PC-3 (cell line): ENCODE measurements at places on chromosomes 7 and 10. TPM values are rescaled to one million over a fixed set of nuclear protein-coding genes. Genes with fewer than 3 reads are reported as not detected.
A peak's percentile ranks its signal among the peaks of the same experiment; 100 is the strongest.

DNA sequence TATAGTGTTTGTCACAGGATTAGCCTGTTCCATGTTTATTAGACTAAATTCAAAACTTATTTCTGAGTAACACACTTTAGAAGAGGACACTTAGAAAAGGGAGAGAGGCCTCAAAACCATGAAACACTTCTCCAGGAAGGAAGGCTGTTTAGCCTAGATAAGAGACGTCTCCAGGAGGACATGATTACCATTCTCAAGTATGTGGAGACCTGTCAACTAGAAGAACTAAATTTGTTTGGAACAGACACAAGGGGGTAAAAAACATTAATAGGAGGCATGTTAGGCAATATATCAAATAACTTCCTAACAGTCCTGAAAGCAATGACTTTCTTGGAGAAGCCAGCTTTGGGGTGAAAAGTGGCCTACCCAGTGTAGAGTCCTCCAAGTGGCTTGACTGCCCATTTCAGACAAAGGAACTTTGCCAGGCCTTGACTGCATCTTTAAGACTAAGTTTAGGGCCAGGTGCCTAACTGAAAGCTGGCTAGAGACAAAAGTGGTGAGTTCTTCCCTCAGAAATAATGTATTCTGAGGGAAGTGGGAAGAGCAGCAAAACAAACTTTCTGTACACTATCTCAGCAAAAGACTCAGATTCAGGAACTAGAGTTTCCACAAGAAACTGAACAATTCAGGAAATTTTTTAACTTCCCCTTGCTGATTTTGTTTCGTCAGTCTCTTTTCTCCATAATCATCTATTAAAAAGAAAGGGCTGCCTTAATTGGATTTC is 11.8 kb downstream of the NCOA4 start:
- H3K36me3 ChIP-seq: peaks cover 15% of the 10 kb centered on the region; the same call in 1 of the 2 replicates
- no peaks in the 10 kb centered on the region for H3K27me3 ChIP-seq
- H3K27ac ChIP-seq: no peak overlapping the region
- peaks cover 7% of the 10 kb centered on the region for H3K4me1 ChIP-seq
- no peak for DNase-seq

The AHR gene
- 62.5 and 72.7 TPM in 2 replicates for total RNA-seq

- no peak overlapping the region for H3K27ac ChIP-seq
- H3K36me3 ChIP-seq: no peaks in the 10 kb centered on the region
- no peak for DNase-seq
- no peak overlapping the region for H3K4me3 ChIP-seq
- H3K4me1 ChIP-seq: no peaks in the 10 kb centered on the region
- H3K27me3 ChIP-seq: no peaks in the 10 kb centered on the region
Measured at GRCh38 chr10:28823501-28824075, 146.3 kb downstream of the BAMBI start.

- H3K36me3 ChIP-seq: no peaks in the 10 kb centered on the region
- no peaks in the 10 kb centered on the region for H3K4me1 ChIP-seq
- H3K27ac ChIP-seq: no peak overlapping the region
- no peak overlapping the region for H3K4me3 ChIP-seq
Measured at GRCh38 chr7:49703337-49703736, 70.1 kb upstream of the VWC2 start.

- peak; percentile 50 for DNase-seq
- no peaks in the 10 kb centered on the region for H3K27me3 ChIP-seq
- H3K27ac ChIP-seq: no peak overlapping the region
- no peaks in the 10 kb centered on the region; the same call in 1 of the 2 replicates for H3K36me3 ChIP-seq
Measured at GRCh38 chr7:134954197-134955082, 31.9 kb upstream of the AGBL3 start.

DNA sequence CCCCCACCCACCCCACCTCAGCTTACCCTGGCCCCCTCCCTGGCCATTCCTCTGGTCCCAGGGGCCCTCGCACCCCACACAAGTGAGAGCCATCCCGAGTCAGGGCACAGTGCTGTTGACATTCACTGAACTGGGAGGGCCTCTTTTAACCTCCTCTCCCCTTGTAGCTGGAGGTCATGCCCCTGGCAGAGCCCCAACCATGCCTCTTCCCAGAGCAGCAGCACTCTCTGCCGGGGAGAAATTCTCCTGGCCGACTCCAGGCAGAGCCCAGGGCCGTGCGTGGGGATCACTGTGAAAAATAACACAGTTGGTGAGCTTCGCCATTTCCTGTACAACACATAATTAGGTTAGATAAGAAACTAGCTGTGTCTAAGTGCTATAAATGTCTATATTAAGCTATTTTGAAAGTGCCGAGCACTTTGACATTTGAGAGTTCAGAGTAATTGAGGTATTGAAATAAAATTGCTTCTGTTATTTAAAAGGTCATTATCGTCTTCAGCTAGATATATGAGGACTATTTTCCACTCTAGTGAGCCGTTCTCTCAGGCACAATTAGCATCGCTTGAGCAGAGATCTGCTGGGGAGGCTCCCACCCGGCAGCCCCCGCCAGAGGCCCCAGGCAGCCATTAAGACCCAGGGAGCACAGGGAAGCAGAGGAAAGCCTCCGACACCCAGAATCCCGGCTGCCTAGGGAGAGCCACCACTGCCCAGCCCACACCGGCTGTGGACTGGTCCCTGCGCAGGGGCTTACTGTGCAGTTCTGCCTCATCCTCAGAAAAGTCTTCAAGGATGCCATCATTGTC is 62.4 kb upstream of the LRRC18 start:
- peaks cover 42% of the 10 kb centered on the region for H3K27me3 ChIP-seq
- no peak for DNase-seq
- no peak overlapping the region for H3K4me3 ChIP-seq
- no peaks in the 10 kb centered on the region for H3K36me3 ChIP-seq

The PCLO gene
- 3.5 and 7.5 TPM in 2 replicates for total RNA-seq

The CHST3 gene
- 12.7 and 17.0 TPM in 2 replicates for total RNA-seq
